Mesothelial cell of epicardium (in vitro differentiated cells): ENCODE measurements at places on chromosomes 12 and 14.
A peak's percentile ranks its signal among the peaks of the same experiment; 100 is the strongest.

GRCh38 chr12:112939761-112940381 lies 1.6 kb downstream of the OAS3 start:
- no peak for DNase-seq

DNA sequence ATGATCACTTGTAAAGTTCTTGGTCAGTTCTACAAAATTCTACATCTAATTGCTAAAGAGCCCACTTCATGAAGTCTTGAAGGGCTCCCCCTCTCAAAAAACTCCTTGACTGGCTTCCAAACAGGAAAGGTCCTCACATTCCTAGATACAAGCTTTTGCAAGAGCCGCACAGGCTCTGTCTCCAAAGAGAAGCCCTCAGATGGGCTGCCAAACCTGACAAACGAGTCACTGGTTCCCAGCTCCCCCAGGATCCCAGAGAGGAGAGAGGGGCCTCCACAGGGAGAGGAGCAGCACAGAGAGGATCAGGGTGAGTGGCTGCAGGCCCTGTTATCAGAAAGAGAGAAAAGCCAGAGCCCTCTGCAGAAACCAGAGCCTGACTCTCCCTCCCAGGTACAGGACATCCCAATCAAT lies 5.8 kb downstream of the NID2 start:
- peak; percentile 62 for DNase-seq

DNA sequence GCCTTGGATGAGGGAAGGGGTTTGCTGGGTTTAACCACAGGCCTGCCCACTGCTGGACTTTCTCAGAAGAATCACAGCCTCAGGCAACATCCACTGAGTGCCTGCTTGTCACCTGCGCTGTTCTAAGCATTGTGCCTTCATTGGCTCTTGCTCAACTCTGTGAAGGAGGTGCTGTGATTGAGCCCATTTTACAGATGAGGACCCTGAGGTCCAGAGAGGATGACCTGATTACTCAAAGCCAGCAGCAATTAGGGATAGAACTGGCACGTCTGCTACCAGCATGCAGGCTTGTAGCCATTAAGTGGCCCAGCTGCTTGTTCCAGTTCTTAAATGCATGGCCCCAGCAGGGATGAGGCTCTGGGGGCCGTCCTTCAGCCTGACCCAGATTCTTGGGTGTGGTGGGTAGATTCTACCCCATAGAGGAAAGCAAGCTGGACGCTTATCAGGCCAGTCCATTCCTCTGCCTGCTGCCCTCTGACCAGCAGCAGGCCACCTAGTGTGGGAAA lies 54.6 kb downstream of the ESRRB start:
- no peak for DNase-seq

GRCh38 chr14:50063876-50064420 lies 52.4 kb downstream of the VCPKMT start:
- no peak for DNase-seq

DNA sequence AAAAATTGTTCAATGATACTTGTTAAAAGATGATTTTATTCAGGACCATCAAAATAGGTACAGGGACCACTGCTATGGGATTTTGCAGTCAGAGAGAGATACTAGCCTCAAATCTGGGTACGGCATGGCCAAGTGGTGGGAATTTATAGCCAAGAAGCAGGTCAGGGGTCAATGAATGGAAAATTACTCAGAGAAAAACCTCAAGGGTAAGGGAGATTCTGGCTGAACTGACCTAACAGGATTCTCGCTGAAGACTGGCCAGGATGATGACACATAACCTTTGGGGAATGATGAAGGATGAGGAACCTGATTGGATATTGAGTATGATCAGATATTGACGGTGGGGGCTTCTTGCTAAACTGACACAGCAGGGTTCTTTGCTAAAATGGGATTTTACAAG lies 32.7 kb downstream of the DEPDC4 start:
- no peak for DNase-seq

DNA sequence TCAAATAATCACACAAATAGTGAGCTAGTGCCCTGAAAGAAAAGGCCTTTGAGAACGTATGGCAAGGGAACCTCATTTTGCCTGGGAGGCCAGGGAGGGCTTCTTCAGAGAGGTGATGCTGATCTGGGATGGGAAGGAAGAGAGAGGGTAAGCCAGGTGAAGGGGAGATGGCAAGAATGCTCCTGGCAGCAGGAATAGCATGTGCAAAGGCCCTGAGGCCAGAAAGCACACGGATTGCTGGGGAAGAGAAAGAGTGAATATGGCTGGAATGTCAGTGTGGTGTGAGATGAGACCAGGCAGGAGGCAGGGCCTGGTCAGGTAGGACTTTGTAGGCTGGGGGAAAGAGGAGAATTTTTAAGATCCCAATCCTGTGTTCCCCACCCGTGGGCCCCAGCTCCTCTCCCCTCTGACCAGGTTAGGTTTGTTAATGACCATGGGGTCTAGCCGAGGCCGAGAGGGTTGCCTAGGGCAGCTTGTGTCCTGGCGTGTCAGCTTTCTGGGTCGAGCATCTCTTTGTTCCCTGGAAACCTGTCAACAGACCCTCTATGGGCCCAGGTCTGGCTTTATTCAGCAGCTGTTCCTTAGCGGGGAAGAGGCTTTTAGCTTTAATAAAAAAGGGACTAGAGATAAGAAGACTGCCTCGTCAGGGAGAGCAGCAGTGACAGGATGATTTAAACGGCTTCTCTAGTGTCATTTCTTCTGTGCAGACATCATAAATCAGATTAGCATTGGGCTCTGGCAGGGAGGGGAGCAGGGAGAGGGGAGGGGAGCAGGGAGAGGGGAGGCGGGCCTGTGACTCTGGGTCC lies 123.4 kb downstream of the ADCK1 start:
- no peak for DNase-seq

DNA sequence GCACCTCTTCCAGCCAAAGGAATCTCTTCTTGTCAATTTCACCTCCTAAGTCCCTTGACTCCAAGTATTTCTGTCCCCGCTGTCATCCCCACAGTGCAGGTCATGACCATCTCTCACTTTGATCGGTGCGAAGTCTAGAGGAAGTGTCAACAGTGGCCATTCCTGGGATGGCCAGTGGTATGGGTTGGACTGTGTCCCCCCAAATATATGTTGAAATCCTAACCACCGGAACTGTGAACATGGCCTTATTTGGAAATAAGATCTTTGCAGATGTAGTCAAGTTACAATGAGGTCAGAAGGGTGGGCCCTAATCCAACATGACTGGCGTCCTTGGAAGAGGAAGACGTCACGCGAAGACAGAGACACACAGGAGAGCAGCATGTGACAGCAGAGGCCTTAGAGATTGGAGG lies 155.9 kb upstream of the PRMT8 start:
- no peak for DNase-seq

DNA sequence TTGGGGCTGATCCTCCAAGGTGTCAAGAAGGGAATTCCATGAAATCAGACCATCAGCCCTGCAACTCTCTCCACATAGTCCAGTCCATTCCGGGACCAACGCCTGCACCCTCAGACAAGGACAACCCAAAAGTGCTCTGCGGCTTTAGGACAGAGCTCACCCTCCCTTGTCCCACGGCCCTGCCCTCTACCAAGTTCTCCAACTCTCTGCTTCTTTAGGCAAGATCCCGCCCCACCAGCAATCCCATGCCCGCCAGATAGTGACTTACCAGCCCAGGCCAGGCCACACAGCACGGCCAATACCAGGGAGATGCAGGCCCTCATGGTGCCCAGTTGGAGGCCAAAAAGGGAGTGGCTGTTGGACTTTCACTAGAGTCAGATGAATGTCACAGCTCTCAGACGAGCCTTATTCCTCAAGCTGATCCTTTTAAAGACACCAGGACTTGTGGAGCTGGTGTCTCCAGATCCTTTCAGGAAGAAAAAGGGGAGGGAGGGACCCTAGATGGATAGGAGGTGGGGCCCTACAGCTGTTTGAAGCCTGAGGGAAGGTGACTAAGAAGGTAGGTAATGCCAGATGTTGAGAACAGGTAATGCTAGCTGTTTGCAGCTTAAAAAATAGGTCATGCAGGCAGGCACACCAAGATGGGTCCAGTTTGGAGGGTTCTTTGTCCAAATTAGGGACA lies at the start of gene ENDOU:
ENDOU (minus strand) TSS at position 400 of the 682 bp plus-strand sequence; CDS start at position 323, 77 bp downstream.
- no peak for DNase-seq

DNA sequence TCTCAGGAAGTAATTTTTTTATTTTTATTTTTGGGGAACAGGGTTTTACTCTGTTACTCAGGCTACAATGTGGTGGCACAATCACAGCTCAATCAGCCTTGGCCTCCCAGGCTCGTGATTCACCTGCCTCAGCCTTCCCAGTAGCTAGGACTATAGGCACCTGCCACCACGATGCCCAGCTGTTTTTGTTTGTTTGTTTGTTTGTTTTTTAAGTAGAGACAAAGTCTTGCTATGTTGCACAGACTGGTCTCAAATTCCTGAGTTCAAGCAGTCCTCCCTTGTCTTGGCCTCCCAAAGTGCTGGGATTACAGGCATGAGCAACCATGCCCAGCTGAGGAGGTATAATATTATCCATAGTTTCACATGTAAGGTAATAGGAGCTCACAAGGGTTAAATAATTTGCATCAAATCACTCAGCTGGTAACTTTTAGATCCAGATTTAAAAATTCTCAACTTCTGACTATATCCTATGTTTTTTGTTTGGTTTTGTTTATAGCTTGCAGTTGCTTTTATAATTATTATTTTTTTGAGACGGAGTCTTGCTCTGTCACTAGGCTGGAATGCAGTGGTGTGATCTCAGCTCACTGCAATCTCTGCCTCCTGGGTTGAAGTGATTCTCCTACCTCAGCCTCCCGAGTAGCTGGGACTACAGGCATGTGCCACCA lies 629.3 kb downstream of the DIO2 start:
- no peak for DNase-seq

DNA sequence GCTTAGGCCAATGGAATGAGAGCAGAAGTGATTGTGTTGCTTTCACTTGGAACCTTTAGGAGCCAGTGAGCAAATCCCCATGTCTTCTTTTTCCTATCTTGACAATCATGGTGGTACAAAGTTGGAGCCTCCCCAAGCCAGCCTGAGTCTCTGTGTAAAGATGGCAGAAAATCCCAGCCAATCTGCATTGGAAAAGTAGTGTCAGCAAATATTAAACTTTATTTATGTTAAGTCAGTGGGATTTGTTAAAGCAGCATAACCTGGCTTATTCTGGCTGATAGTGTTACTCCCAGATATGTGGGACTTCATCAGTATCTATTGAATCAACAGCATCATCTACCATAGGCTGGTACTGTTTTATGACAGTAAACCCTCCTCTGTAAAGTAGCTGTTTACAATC lies 2.2 kb upstream of the NUAK1 start:
- no peak for DNase-seq

GRCh38 chr12:99768758-99769157 lies 121.2 kb downstream of the GARIN6 start:
- no peak for DNase-seq

DNA sequence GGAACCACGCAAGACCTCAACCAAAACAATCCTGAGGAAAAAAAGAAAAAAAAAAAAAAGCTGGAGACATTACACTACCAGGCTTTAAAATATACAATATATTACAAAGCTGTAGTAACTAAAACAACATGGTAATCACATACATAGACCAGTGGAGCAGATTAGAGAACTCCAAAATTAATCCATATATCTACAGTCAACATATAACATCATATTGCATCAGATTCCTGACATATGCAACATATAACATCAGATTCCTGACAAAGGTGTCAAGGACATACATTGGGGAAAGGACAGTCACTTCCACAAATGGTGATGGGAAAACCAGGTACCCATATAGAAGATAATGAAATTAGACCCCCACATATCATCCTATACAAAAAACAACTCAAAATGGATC lies 145.8 kb downstream of the BTG1 start:
- no peak for DNase-seq

DNA sequence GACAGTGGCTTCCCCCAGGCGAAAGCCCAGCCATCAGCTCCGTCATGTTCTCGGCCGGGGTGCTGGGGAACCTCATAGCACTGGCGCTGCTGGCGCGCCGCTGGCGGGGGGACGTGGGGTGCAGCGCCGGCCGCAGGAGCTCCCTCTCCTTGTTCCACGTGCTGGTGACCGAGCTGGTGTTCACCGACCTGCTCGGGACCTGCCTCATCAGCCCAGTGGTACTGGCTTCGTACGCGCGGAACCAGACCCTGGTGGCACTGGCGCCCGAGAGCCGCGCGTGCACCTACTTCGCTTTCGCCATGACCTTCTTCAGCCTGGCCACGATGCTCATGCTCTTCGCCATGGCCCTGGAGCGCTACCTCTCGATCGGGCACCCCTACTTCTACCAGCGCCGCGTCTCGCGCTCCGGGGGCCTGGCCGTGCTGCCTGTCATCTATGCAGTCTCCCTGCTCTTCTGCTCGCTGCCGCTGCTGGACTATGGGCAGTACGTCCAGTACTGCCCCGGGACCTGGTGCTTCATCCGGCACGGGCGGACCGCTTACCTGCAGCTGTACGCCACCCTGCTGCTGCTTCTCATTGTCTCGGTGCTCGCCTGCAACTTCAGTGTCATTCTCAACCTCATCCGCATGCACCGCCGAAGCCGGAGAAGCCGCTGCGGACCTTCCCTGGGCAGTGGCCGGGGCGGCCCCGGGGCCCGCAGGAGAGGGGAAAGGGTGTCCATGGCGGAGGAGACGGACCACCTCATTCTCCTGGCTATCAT lies 663 bp downstream of the PTGER2 start:
- no peak for DNase-seq

GRCh38 chr12:62808166-62808879 lies 126.6 kb downstream of the PPM1H start:
- DNase-seq: no peak

DNA sequence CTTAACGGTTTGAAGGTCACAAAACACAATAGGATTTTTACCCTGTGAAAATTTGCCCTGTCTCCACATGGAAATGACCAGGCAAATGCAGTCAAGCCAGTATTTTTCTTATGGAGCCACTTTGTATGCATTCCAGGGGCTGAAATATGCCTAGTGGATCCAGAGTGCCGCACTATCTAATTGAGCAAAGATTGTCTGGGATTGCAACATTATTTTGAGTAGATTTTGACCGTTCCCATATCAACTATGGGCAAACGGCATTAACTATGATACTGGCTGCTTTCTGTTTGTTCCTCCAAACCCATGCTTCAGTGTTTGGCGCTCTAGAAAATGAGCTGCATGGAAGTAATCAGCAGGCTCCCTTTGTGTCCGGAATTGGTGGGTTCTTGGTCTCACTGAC lies 223.0 kb downstream of the BTG1 start:
- no peak for DNase-seq

DNA sequence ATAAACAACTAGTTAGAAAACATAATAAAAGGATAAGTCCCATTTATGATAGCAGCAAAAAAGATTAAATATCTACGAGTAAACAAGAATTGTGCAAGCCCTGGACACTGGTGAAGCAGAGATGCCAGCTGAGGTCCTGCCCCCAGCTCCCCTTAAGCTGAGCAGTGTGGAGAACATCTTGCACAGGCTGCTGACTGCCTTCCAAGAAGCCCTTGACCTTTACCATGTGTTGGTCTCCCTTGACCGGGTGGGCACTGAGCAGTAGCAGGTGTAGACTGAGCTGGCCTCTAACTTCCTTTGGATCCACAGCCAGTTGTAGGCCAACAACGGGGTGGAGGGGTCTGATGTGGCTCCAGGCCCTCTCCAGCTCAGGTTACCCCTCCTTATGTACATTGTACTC lies 47.7 kb upstream of the PAPLN start:
- DNase-seq: no peak

DNA sequence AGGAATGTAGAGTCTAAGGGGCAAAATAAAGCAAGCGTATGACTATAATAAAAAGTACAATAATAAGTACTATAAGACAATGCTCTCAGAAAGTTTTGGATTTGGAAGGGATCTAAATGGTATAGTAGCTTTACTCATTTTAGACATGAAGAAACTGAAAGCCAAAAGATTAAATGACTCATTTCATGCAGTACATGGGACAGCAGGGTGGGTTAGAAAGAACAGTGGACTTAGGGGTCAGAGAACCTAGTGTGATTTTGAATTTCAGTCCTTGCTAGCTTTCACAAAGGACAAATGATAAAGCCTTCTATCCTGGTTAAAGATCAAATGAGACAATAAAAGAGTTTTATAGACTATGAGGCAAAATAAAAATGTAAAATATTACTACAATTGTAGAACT lies 6.8 kb upstream of the LEMD3 start:
- DNase-seq: no peak
